Fibroblast of skin of left biceps (primary cell): ENCODE measurements at places on chromosomes 6 and 20.

DNA sequence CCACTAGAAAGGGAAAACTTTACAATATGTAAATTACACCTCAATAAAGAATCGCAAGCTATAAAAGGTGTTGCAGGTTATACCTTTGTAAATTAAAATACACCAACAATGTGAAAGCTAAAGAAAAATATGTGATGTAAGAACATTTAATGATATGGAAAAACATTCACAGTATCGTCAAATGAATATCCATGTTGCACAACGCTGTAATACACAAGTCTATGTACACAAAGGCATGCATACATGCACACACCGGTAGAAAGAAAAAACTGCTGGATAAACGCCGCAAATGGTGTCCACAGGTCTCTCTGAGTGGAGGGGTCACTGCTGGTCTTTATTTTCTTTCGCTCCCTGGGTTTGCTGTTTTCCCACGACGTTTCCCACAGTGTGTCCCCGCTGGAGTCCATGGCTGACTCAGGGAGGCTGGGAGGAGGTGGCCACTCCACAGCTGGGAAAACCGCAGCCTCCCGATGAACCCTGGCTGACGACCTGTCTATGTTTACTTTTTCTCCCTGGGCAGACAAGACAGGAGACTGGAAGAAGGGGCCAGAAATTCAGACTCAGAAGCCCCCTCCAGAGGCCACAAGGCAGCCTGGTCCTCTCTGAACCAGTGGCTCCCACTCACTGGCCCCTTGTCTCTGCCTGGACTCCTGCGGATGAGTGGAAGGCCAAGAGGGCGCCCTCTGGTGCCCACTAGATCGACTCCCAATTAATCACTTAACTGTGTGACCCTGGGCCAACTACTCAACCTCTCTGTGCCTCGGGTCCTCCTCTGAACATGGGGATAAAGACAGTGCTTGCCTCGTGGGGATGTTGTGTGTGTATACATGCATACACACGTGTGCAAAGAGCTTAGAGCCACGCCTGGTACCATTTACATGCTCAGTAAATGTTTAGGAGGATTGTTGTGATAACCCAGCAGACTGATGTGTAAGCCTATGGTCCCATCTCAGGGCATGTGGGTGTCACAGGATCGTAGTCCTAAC is 12.8 kb upstream of the BPI start:
- DNase-seq = no peak

- DNase-seq = no peak
Measured at GRCh38 chr6:149887343-149887742, 10.6 kb downstream of the RAET1E start.

- DNase-seq = no peak
Measured at GRCh38 chr20:3413393-3413889, 6.0 kb upstream of the DNAAF9 start.

- DNase-seq = no peak
Measured at GRCh38 chr6:28490205-28490890, 25.2 kb downstream of the GPX6 start.

DNA sequence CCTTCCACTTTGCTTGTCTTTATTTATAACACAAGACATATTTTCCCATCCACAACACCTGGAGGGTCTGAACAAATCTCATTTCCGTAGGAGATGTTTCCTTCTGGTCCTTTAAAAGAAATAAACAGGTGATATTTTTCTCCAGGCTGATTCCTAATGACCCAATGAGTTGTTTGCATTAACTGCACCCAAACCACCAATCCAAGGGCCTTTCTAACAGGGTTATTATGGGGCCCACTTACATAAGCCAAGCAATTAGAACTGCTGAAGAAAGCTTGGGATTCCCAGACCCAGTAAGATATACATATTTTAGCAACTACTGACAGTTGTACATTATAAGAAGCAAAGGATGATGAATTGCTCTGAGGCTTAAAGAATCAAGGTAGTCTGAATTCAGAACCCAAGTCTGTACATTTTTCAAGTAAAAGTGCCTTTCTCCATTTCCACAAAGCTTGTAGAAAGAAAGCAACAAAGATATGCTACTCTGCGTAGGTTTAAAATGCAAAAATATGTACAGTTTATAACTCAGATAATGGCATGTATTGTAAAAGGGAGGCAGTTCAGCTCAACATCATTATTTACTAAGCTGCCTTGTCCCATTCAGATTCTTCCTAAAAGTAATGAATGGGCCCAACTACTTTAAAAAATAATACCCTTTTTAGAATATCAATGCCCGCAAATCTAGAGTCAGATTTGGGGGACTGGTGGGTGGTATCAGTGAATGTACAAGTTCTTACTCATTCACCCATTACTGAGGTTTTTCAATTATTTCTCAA is 120.0 kb downstream of the DST start:
- no peak for DNase-seq

DNA sequence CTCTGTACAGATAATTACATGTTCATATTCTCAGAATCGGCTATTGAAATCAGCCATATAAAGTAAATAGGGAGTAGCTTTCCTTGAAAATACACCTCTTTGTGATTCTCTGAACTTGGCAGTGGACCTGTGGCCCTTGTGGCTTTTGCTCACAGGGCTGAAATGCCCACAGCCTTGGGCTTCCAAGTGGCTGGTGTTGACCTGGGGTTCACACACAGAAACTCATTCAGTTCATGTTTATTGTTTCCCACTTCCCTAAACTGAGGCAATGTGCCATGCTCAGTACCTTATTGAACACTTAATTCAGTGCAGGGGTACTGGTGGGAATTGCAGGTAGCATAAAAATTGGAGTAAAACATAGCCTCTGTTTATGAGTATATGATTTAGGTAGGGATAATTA is 19.1 kb upstream of the TULP4 start:
- DNase-seq = no peak
